Glomerular endothelial cell (primary cell): ENCODE measurements at places on chromosomes 1 and 21. TPM values are rescaled to one million over a fixed set of nuclear protein-coding genes. Genes with fewer than 3 reads are reported as not detected.

The SPRR2B gene
- total RNA-seq, result not detected in 2 replicates

The AHCTF1 gene
- total RNA-seq, result 18.8 and 26.4 TPM in 2 replicates

The NPL gene
- 1.8 and 2.7 TPM in 2 replicates for total RNA-seq

The SH2D5 gene
- total RNA-seq, result 2.3 and 3.2 TPM in 2 replicates

The CCDC185 gene
- total RNA-seq, result not detected in 2 replicates

The OR2L5 gene
- total RNA-seq, result not detected in 2 replicates

The SAMD11 gene
- total RNA-seq, result 2.0 TPM in 1 of 2 replicates, not detected in the other

The C1orf185 gene
- not detected in 2 replicates for total RNA-seq

The HMCN1 gene
- total RNA-seq, result 1.3 and 9.2 TPM in 2 replicates

The VWA5B1 gene
- total RNA-seq, result not detected in 2 replicates

The C1orf87 gene
- not detected in 2 replicates for total RNA-seq

The SVBP gene
- 15.5 and 22.4 TPM in 2 replicates for total RNA-seq

The ANKRD13C gene
- total RNA-seq, result 18.8 and 20.1 TPM in 2 replicates

The CHRM3 gene
- total RNA-seq, result 1.1 and 3.4 TPM in 2 replicates

The GJA8 gene
- not detected in 2 replicates for total RNA-seq

The TNFRSF14 gene
- total RNA-seq, result 43.9 and 86.1 TPM in 2 replicates

DNA sequence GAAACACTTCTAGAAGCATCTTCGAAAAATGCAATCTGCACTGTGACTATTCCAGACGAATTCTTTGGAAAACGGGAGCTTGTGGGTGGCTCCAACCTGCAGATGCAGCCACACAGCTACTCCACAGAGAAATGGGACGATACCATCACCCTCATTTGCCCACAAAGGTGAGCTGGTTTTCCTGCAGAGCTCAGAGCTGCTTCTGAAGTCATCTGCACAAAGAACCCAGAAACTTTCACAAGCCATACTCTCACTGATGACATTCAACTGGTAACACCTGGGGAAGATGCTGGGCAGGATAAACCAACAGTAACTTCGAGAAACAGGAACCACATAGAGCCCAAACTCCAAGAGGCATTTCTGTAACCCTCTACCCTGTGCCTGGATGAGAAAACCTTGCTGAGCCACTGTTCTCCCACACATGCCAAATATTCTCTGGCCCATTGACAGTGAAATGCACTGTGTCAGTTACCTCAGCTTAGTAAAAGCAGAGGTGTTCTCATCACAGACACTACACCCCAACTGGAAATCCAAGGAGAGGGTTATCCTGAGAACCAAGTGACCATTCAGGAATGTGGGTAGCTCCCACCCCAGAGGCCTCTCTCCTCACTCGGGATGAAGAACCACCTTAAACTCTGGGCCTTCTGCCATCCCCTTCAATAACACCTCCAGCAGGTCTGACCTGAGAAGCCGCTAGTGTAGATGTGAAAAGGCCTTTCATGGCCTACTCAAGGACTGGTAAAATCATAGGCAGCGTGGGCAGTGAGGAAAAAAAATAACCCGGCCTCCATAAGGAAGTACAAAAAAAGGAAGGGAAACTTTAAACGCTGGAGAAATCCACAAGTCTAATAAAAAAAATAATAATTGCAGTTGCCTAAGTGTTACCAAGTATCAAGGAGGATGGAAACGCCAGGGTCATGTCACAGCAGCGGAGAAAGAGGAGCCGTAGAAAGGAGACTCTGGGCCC, 56.7 kb downstream of the HSF2BP start:
- no peak for DNase-seq

GRCh38 chr1:99705385-99705784, 59.5 kb downstream of the PALMD start:
- no peak for DNase-seq

DNA sequence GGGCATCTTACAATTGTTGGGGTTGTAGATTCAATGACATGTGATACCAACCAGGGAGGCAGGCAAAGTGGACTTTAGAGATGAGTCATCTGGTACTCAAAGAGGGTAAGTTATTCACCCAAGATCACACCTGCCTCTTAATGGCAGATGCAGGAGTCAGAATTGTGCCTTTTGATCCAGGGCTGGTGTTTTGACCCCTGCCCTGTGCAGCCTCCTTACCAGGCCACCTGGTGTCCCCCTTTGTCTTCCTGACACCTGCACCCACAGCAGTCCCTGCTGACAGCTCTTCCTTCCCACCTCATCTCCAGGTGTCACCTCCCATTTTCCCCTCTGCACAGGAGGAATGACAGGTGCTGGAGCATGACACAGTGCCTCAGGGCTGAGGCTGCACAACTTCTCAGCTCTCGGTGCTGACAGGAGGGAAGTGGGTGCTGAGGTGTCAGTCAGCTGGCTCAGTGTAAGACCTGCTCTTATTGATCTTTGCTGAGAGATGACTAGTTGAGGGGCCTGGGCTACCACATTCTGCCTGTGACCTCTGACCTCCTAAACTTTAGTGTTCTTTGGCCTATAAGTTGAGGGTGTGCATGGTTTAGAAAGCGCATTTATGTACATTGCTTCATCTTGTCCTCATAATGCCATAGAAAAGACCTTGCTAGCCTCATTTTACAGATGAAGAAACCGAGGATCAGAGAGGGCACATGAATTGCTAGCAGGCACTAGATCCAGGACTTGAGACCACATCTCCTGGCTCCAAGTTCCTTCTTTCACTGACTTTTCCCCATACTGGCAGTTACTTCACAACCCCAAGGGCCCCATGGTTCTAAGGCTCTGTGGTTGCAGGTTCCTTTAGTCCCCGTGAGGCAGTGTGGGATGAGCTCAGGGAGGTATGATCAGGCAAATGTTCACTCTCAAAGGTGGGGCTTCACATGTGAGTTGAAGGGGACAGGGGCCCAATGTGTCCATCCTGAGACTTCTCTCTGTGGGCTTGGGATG, 31.3 kb downstream of the CACNA1E start:
- no peak for DNase-seq

DNA sequence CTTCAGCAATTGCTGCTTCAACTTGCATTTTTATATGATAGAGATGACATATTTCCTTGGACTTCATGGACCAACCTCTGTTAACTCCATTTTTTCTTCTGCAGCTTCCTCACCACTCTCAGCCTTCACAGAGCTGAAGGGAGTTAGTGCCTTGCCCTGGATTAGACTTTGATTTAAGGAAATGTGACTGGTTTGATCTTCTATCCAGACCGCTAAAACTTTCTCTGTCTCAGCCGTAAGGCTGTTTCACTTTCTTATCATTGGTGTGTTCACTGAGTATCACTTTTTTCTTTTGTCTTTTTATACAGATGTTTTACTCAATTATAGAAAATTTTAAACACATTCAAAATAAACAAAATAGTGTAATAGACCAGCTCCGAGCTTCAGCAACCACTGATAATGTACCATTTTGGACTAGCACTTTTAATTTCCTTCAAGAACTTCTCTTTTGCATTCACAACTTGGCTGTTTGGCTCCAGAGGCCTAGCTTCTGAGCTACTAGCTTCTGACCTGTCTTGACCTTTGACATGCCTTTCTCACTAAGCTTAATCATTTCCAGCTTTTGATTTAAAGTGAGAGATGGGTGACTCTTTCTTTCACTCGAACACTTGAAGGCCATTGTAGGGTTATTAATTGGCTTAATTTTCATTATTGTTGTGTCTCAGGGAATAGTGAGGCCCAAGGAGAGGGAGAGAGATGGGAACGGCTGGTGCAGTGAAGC, 9.3 kb downstream of the NEK7 start:
- DNase-seq, result no peak

DNA sequence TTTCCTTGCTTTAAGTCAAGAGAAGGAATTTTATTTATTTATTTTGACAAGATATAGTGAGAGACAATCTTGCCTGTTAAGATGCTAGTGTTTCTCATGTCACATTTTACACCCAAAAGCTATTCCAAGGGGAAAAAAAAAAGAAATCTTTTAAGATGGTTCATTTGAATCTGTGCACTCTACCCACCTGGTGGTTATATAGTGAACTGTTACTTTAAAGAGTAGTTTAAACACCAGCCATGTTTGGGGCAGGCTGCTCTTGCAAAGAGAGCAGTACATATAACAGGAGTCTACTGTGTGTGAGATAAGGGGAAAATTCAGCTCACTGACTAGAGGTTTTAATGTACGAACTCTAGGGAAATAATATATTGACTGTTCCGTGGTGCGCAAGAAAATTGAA, 3.3 kb upstream of the ELAVL4 start:
- no peak for DNase-seq

- no peak for DNase-seq
Observed at GRCh38 chr21:38824124-38824822, 18.5 kb downstream of the ETS2 start.

DNA sequence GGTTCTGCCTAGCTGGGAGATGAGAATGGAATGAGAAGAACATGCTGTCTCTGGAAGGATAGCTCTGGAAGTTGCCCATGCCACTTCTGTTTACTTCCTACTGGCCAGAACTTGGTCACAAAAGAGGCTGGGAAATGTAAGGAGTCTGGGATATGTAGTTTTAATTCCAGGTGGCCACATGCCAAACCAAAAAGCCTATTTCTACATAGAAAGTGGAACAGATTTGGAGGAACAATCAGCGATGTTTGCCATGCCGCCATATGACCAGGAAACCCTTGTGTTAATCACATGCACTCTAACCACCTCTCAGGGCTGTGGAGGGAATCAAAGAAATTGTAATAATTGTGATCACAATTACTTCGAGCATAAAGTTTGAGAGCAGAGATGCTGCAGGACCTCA, 10.0 kb upstream of the OLIG2 start:
- no peak for DNase-seq

- no peak for DNase-seq
Observed at GRCh38 chr21:38990424-38990794, 184.7 kb downstream of the ETS2 start.

GRCh38 chr21:17793246-17794123, 25.7 kb downstream of the C21orf91 start:
- no peak for DNase-seq

DNA sequence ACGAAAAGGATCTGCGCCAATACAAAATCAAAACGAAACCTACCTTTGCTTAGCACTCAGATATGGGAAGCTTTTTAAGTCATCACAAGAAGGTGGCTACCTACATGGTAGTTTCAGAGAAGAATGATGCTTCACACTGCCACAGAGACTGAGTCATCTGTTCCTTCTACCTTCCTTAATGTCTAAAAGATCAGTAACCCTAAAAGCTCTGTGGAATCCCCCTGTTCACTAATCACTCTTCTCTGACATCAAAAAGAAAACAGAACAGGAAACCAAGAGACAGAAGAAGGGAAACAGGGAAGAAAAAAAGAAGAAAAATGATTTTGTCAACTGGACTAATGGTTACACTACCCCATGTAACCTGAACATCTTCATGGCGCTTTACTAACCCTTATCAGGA, 177.2 kb downstream of the SMYD3 start:
- no peak for DNase-seq

DNA sequence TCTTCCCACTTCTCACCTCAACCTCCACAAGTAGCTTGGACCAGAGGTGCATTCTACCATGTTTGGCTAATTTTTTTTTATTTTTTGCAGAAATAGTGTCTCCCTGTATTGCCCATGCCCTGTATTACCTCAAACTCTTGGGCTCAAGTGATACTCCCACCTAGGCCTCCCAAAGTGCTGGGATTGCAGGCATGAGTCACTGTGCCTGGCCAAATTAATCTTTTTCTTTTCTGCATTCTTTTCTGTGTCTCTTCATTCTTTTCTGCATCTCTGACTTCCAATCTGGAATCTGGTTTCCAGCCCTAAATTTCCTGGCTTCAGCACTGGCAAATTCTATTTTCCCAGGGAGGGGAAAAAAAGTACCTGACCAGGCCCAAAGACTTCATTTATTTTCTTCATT, 31.2 kb upstream of the TACSTD2 start:
- no peak for DNase-seq

- DNase-seq, result no peak
Observed at GRCh38 chr1:20449735-20450311, 36.2 kb downstream of the CAMK2N1 start.

DNA sequence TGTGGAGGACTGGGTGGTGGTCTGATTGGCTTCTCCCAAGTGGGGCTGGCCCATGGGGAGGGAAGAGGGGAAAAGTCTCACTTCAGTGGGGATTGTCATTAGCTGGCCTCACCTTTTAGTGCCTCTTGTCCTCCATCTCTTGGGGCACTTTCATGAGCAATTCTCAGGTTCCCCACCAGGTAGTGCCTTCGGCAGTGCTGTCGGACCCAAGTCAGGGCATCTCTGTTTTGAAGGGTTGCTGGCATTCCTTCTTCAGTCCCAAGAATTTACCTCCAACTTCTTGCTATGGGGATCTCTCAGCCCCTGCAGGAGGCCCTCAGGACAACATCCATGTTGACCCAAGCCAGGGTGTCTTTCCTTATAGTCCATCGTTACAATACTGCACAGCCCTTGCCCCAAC, 54.7 kb upstream of the F3 start:
- DNase-seq, result no peak

DNA sequence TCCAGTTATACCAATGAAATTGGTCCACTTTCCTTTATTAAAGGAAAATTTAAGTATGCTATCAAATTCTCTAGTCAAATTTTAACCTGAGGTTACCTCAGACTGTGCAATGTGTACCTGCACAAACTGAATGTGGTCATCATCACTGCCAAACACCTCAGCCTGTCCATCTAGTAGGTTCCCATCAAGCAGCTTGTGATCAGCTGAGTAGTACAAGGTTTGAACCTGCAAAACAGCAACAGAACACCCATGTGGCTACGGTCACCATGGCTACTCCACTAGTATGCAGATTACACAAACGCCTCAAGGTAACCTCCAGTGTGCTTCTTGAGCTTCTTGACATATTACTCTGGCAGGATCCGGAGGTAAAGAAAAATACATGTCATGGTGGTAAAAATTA, 11.6 kb downstream of the IVNS1ABP start:
- no peak for DNase-seq

DNA sequence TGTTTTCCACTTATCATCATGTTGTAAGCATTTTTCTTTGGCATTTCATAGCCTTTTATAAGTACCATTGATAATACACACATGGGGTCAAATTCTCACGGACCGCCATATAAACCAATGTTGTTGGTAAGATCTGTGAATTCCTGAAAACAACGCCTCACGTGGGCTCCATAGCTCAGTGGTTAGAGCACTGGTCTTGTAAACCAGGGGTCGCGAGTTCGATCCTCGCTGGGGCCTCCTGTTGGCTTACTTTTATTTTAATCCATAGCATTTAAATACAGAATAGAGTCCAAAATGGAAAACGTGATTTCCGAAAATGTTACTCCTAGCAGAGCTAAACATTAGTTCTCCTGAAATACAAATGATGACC, 83.1 kb downstream of the HHIPL2 start:
- DNase-seq, result peak; percentile 58

GRCh38 chr1:31230378-31230777, 9.3 kb downstream of the NKAIN1 start:
- no peak for DNase-seq

- no peak for DNase-seq
Observed at GRCh38 chr1:214678386-214678785, 75.4 kb downstream of the CENPF start.

GRCh38 chr21:29302359-29302875, 3.7 kb downstream of the BACH1 start:
- DNase-seq, result no peak

DNA sequence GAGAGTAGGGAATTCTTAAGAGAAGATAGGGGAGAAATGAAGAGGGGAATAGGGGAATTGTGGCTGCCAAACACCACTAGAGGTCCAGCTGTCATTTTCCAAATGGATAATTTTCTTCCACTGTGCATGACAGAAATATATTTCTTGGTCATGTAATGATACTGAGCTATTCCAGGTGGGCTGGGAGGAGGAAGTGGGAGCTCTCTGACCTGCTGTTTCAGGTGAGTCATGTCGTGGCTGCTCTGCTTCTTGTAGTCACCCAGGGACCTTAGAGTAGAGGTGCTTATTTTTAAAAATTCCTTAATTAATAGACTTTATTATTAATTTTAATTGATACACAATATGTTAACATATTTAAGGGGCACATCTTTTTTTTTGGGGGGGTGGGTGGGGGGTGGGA, 11.9 kb downstream of the PDE4B start:
- no peak for DNase-seq

GRCh38 chr1:101002551-101002950, 23.0 kb downstream of the DPH5 start:
- DNase-seq, result no peak
